ENCODE measurements at places on chromosomes 13 and 19.

GRCh38 chr19:400976-401865 is 7.7 kb downstream of the C2CD4C start:
- DNase-seq: no peak

DNA sequence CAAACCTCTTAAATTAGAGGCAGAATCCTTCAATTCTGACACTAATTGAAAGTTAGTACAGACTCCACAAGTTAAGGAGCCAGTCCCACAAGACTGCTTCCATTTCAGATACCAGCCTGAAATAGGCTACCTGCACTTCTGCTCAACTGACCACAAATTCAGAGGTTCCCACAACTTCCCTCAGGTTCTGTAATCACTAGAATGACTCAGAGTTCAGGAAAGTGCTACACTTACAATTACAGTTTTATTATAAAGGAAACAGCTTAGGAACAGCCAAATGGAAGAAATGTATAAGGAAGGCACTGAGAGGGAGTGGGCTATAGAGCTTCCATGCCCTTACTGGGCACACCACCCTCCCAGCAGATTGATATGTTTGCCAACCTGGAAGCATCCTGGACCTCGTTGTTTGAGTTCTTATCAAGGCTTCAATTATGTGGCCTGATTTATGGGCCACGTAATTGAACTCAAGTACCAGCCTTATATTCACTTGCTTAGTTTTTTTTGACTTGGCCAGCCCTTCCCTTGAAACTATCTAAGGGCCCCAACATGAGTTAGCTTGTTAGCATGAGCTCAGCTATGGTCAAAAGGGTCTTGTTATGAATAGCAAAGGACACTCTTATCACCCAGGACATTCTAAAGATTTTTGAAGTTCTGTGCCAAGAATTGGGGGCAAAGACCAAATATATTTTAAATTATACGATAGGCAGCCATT is 25.9 kb downstream of the NBEA start:
- no peak for DNase-seq

- peak; percentile 97 for DNase-seq
Measured at GRCh38 chr13:111337206-111337605, 16.8 kb downstream of the TEX29 start.

- no peak for DNase-seq
Measured at GRCh38 chr13:114179087-114179658, at the start of gene CFAP97D2. Gene CFAP97D2, plus strand, starts transcription at chr13:114179257. Its CDS starts 74 bp downstream, at chr13:114179331.

- DNase-seq: no peak
Measured at GRCh38 chr13:33191425-33192210, 93.9 kb downstream of the STARD13 start.

DNA sequence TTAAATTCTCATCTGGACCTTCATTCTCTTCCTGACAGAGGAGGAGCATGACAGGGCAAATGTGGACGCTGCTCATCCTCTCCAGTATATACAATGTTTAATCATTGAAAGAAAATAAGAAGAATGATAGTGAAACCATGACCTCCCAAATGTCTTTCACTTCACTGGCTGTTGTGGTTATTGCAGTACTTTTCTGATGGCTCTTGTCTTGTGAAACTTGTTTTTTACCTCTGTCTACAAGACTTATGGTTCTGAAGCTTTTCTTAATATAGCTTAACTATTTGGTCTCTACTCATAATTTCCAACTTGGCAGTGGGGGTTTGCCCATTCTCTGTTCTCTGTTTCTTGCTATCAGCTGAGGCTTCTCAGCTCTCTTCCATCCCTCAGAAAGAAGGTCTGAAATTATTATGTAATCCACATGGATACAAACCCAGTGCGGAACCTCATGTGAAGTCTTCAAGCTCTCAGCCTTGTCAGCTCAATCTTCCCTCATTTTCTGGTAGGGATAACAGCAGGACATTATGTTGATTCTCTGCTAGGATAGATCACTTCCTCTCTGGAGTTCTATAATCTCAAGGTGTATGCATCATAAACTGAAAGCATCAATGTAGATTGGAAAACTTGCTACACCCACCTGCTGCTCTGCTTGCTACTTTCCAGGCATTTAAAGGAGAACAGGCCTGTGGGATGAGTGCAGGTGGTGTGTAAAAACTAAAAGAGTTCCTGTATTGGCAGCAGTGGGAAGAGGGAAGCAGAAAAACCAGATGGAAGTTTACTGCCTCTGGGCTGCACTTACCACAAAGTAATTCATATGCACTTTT is 250.3 kb upstream of the HTR2A start:
- no peak for DNase-seq

- DNase-seq: no peak
Measured at GRCh38 chr19:2604747-2605329, 97.7 kb downstream of the GNG7 start.

DNA sequence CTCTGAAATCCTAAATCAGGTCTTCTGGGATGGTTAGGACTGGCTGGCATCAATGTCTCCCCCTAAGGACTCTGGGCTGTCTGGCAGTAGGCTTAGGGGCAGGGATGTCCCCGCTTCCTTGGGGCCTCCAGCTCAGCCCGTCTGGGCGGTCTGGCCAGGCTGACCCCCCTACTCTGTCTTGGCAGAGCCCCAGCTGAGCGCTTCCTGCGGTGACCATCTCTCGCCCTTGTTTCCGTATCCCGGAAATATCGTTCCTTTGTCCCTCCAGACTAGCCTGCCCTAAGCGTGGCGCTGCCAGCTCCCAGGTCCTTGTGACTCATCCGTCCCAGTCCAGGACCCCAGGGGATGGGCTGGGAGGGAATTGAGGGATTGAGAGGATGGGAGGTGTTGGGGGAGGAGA is 11.3 kb downstream of the GTPBP3 start:
- peak; percentile 46 for DNase-seq

DNA sequence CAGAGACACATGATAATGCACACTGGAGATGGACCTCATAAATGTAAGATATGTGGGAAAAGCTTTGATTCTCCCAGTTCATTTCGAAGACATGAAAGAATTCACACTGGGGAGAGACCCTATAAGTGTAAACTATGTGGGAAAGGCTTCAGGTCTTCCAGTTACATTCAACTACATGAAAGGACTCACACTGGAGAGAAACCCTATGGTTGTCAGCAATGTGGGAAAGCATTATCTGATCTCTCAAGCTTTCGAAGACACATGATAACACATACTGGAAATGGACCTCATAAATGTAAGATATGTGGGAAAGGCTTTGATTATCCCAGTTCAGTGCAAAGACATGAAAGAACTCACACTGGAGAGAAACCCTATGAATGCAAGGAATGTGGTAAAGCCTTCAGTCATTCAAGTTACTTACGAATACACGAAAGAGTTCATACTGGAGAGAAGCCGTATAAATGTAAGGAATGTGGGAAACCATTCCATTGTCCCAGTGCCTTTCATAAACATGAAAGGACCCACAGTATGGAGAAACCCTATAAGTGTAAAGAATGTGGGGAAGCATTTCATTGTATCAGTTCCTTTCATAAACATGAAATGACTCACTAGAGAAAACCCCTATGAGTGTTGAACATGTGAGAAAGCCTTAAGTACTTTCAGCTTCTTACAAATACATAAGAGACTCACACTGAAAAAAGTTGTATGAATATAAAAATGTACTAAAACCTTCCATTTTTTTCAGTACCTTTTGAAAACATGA is 14.7 kb downstream of the ZNF441 start:
- DNase-seq: no peak

GRCh38 chr19:43643326-43643725 is 3.7 kb upstream of the CADM4 start:
- no peak for DNase-seq

GRCh38 chr13:32887617-32888016 is 128.6 kb upstream of the KL start:
- no peak for DNase-seq

DNA sequence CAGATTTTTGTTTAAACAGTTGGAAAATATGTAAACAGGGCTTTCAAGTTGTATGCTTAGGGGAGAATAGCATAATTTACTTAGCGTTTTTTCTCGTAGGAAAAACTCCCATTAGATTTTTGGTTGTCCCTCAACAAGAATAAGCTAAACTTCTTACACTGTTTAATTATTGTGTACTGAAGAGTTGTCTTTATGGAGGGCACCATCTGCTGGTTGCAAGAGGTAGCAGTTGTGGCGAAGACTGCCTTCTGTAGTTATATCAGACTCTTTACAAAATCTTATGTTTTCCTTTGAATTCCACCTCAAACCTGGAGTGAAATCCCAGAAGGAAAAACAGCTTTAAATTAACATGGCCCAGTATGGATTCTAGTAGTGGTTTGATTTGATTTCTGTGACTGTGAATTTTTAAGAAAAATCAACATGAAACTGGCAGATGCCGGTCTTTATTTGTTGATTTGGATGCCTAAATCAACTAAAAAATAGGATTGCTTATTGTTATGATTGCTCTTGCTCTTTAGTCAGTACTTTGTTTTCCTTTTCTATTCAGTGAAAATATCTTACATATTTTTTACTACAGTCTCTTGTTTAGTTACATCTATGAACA is 53.4 kb downstream of the PDS5B start:
- peak; percentile 14 for DNase-seq

GRCh38 chr13:23323946-23324709 is 109.4 kb downstream of the SACS start:
- DNase-seq: no peak

DNA sequence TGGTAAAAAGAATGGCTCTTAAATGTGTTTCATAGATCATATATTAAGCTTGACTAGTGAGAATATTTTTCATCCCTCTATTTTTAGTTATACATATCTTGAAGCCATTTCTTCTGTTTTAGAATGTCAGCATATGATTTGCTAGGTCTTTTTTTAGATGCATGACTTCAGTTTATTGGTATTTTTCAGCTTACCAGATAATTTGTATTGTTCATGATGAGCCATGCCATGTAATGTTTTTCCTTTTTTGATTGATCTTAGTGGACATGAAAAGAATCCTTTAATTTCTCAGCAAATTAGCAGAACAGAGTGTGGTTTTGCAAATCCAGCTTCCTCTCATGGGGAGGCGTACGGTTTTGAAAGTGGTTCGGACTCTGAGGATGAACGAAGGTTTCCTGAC is 168.5 kb downstream of the LMO7 start:
- DNase-seq: no peak

DNA sequence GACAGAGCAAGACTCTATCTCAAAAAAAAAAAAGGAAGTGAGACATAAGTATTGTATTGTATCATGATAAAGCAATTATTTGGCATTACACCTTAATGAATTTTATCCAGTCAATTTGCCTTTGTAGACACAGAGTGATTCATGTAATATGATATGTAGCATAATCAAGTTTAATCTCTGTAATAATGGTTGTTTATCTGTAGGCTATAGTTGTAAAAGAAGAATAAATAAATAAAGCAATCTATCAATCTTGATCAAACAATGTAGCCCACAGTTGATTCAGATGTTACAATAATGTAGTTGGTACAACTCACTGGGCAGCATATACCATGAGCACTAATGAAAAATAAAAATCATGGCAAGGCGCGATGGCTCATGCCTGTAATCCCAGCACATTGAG is 28.5 kb upstream of the CEACAM20 start:
- DNase-seq: no peak

GRCh38 chr19:40465025-40465556 is 454 bp downstream of the BLVRB start:
- DNase-seq: no peak
